ENCODE measurements at places on chromosomes 7 and 10. TPM values are rescaled to one million over a fixed set of nuclear protein-coding genes. Genes with fewer than 3 reads are reported as not detected.

PLEKHS1 gene
- polyA plus RNA-seq, result not detected

GRCh38 chr10:4848356-4849041, 22.5 kb downstream of the AKR1E2 start:
- DNase-seq, result no peak

XPNPEP1 gene
- 201 TPM for polyA plus RNA-seq

- no peak for DNase-seq
Observed at GRCh38 chr7:135745703-135746312, 2.8 kb downstream of the FAM180A start.

DNA sequence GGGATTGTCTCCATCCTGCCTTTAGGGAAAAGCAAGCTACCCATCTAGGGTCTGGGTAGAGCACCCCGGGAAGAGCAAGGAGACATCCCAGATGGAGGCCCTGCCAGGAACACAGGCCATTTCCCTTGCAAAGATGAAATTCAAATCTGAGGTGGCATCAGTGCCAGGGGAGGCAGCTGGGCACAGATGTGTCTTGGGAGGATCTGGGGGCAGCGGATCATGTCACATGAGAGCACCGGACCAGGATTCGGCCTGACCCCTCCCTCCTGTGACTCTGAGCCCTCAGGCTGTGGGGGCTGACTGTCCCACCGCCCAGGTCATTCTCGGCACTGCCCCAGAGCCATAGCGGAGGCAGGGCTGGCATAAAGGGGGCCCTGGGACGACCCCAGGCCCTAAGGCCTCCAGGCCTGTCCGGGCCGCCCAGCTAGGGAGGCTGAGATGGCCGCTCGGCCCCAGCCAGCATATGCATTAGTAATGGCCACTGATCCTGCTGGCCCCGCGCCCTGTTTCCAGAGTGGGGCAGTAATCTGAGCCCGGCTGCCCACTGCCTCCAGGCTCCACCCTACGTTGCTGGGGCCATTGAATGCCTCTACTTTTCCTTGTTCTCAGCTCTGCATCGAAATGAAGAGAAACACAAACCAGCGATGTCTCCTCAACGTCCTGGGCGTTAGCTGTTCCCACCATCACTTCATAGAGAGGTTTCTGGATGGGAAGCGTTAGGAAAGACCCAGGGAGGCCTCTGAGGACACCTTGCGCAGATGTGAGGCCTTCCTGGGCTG, 148.5 kb downstream of the UBE2H start:
- DNase-seq, result no peak

- no peak for DNase-seq
Observed at GRCh38 chr10:49071160-49071761, 44.1 kb downstream of the VSTM4 start.

CASP7 gene
- 2.3 TPM for polyA plus RNA-seq

HMX2 gene
- polyA plus RNA-seq, result 2.7 TPM

DNA sequence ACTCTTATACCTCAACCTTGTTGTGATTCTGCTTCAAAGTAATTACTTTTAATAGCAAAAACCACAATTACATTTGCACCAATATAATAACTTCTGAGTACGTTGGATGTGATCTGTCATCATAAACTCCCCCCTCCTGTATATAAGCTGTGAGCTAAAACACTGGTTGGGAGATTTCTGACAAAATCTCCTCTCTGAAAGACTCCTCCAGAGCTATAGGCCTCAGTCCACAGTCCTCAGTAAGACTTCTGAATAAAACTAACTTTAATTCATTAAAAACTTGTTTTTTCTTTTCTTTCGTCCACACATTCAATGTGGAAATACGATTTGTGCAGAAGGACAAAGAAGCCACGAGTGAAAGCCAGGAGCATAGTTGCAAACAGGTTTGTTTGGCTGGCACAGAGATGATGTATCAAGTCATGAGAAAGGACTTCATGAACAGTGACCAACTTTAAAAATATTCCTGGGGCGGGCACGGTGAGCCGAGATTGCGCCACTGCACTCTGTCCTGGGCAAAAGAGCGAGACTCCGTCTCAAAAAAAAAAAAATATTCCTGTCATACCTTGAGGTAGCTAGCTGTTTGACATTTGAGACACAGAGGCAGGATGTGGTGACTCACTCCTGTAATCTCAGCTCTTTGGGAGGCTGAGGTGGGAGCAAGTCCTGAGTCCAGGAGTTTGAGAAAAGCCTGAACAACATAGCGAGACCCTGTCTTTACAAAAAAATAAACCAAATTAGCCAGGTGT, 91.1 kb upstream of the ARHGAP21 start:
- DNase-seq, result no peak

STN1 gene
- polyA plus RNA-seq, result 8.3 TPM

AVL9 gene
- polyA plus RNA-seq, result 15.5 TPM

DNA sequence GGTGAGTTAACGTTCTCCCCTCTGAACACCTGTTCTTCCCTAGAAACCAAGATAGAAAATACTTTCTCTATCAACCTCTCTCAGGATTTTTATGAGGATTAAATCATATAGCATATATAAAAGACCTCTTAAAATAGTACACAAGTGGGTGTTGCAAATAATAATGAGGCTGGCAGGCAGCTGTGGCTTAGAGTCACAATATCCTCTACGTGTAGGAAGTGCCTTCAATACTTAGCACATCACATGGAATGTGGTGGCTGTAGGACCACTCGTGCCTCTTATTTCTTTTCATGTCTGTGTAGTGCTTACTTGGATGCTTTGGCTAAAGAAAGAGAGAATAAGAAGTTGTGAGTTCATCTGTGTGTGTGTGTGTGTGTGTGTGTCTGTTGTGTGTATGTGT, 96.3 kb downstream of the PRLHR start:
- DNase-seq, result no peak

ACBD7 gene
- 11.5 TPM for polyA plus RNA-seq

RBP3 gene
- polyA plus RNA-seq, result not detected

DNA sequence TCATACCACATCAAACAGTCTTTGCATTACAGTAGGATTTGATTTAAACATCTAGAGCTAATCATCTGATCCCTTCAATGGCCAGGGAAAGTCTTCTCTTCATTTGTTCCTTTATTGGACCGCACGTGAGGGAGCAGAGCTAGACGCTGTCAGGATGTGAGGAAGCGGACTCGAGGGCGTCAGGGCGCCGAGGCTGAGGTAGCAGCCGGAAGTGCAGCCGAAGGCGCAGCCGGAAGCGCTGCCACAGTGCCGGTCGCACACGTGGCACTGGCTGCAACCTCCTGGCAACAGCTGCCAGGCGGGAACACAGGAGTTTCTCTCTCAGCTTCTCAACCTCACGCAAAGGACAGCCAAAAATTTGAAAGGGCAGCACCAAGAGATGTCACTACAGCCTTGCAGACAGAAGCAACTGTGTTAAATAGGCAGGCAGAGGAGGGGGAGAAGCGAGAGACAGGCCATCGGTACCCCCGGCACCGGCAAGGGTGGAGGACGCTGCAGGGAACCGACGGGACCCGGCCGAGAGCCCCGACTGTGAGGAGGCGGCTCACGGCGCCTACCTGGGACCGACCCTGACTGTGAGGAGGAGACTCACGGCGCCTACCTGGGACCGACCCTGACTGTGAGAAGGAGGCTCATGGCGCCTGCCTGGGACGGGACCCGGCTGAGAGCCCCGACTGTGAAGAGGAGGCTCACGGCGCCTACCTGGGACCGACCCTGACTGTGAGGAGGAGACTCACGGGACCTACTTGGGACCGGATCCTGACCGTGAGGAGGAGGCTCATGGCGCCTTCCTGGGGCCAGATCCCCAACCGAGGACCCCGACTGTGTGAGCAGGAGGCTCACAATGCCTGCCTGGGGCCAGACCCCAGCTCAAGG, 32.3 kb downstream of the VIPR2 start:
- DNase-seq, result no peak

- DNase-seq, result no peak
Observed at GRCh38 chr10:25024528-25024927, 8.1 kb downstream of the THNSL1 start.

DNA sequence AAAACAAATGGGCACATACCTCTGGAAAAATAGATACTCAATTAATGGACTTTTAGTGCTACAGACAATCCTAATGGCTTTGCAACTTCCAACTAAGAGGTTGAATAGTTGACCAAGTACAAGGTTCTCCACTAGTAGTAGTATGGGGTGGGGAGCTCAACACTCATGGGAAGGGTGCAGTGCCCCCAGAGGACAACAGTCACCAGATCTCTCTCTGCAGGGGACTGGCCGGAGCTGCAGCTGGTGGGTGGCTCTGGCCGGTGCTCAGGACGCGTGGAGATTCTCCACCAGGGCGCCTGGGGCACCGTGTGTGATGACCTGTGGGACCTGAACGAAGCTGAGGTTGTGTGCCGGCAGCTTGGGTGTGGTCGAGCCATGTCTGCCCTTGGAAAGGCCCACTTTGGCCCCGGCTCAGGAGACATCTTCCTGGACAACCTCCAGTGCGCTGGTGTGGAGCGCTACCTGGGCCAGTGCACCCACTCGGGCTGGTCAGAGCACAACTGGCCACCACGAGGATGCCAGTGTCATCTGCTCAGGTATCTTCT, 68.1 kb downstream of the CUZD1 start:
- DNase-seq, result no peak

DNA sequence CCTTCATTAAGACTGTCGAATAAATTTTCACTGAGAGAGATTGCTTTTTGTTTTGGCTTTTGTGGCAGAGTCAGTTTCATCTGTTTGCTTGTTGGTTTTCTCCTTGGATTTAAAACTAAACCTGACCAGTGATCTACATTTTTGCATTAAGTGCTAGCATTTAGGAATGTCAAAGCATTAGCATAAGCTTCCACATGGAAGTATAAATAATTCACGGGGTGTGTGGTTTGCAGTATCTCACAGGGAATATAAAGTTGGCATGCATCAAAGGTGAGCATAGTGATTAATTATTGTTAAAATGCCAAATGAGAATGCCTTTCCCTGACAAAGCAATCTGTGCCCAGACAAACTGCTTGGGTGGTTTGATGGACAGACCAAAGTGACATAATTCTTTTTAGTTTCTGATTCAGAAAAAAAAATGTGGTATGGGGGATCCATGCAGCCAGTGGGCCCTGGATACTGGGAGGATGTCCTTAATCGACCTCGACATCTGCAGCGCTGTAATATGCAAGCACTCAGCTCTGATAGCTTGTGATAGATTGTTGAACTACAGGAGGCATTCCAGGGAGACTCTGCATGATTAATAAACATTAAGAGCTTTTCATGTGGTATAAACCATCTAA, 339.3 kb upstream of the POM121L12 start:
- DNase-seq, result no peak

PTF1A gene
- not detected for polyA plus RNA-seq

GRCh38 chr7:36128448-36129047, 24.5 kb upstream of the EEPD1 start:
- DNase-seq, result no peak

ZNF12 gene
- polyA plus RNA-seq, result 5.0 TPM

- DNase-seq, result no peak
Observed at GRCh38 chr7:79534128-79534527, 80.7 kb upstream of the MAGI2 start.

DNA sequence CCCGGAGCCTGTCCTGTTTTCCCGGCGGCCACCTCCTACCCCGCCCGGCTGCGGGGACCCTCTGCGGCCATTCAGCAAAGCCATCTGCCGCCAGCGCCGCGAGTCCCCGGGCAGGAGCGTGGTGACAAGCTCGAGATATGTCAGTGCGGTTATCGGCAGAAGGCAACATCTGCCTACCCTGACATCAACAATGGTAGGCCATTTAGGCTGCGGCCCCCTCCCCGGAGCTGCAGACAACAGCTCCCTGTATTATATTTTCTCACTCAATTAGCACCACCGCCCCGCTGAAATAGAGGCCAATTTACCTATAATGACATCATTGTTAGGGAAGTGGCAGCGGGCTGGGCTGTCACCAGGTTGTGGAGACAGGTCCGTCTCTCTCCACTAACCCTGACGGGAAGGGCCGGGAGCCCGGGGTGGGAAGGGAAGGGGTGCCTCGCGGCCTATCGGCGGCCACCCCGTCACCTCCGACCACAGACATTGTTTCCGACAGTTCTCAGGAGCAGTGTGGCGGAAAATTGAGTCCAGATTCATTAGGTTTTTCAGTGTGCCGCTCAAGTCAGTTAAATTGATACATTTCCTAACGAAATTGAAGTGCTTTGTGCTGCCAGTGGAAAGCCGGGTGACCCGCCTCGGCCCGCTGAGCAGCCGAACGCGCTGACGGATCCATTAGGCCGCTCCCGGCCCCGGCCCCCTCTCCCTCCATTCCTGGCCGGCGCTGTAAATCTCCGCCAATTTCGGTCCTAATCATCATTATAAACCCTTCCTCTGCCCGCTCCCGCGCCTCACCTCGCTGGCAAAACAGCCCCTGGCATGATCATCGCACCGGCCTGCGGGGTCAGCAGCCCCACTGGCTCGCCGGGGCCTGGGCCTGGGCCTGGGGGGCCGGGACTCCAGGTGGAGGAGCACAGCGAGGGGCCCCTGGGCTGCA, 43.0 kb downstream of the UNCX start:
- no peak for DNase-seq

GRCh38 chr10:78901694-78902093, 167.1 kb upstream of the ZMIZ1 start:
- no peak for DNase-seq

GRCh38 chr7:36161996-36162395, 8.9 kb downstream of the EEPD1 start:
- DNase-seq, result no peak

GRCh38 chr7:151558575-151558974, 38.9 kb upstream of the RHEB start:
- DNase-seq, result no peak

GRCh38 chr7:105438847-105439173, 50.1 kb upstream of the SRPK2 start:
- DNase-seq, result no peak

- no peak for DNase-seq
Observed at GRCh38 chr10:80611481-80612185, 73.9 kb downstream of the SH2D4B start.

- no peak for DNase-seq
Observed at GRCh38 chr7:17368856-17369524, 70.5 kb downstream of the AHR start.

DNA sequence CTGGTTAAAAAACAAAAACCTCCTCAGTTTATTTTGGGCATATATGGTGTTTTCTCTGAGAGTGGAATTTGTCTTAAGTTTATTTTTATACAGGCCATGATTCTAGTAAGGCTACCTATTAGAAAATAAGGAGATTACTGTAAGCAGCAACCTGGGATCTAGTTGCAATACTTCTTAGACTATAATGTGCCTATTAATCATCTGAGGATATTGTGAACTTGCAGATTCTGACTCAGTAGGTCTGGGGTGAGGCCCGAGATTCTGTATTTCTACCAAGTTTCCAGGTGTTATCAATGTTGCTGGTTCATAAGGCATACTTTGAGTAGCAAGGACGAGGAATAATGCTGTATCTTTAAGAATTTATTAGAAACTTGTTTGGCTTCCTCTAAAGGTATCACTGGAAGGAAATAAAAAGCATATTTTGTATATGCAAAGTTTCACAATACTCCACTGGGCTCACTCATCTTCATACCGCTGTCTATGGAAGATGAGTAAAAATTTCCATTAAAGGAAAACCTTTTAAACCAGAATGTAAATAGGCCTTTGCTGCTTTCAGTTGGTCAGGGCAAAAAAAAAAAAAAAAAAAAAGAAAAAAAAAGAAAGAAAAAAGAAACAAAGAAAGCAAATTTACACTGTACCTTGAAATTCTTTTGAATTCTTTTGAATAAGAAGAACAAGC, 105.8 kb downstream of the BMPER start:
- DNase-seq, result no peak

LRCH4 gene
- 15.5 TPM for polyA plus RNA-seq
